ENCODE measurements at places on chromosomes 5 and 9.

- DNase-seq: no peak
Measured at GRCh38 chr5:14343376-14343775, 200.2 kb downstream of the TRIO start.

DNA sequence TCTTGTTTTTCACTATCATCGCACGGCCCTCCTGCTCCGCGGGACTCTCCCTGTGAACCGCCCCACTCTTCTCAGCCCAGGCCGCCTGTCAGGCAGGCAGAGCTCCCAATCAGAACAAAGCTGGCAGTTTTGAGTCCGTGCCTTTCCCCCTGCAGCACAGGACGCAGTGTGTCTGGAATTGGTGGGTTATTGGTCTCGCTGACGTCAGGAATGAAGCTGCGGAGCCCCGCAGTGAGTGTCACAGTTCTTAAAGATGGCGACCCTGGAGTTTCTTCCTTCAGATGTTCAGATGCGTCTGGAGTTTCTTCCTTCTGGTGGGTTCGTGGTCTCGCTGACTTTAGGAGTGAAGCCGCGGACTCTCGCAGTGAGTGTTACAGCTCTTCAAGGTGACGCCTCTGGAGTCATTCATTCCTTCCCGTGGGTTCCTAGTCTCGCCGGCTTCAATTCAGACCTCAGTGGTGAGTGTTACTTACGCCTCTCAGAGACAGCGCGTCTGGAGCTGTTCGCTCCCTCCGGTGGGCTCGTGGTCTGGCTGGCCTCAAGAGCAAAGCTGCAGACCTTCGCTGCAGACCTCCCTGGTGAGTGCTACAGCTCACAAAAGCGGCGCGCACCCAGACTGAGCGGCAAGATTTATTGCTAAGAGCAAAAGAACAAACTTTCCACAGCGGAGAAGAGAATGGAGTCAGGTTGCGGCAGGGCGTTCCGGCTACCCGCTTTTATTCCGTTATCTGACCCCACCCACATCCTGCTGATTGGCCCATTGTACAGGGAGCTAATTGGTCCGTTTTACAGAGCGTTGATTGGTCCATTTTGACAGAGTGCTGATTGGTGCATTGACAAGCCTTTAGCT lies 7.4 kb downstream of the ZDHHC11B start:
- DNase-seq: no peak

DNA sequence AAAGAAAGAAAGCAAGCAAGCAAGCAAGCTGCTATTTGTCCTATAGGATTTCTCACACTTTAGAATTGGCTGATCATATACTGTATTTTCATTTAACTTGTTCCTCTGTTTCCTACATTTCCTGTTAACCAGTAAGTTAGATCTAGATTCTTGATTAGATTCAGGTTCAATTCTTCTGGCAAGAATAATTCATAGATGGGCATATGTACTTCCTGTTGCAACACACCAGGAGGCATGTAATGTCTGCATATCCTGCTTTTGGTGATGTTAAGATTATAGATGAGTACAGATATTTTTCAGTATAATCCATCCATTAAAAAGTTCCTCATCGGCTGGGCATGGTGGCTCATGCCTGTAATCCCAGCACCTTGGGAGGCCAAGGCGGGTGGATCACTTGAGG lies 10.8 kb upstream of the KIF27 start:
- DNase-seq: no peak

- DNase-seq: no peak
Measured at GRCh38 chr5:168914491-168914890, 335.3 kb upstream of the PANK3 start.

- DNase-seq: no peak
Measured at GRCh38 chr9:136392538-136393449, 7.2 kb downstream of the SNAPC4 start.

DNA sequence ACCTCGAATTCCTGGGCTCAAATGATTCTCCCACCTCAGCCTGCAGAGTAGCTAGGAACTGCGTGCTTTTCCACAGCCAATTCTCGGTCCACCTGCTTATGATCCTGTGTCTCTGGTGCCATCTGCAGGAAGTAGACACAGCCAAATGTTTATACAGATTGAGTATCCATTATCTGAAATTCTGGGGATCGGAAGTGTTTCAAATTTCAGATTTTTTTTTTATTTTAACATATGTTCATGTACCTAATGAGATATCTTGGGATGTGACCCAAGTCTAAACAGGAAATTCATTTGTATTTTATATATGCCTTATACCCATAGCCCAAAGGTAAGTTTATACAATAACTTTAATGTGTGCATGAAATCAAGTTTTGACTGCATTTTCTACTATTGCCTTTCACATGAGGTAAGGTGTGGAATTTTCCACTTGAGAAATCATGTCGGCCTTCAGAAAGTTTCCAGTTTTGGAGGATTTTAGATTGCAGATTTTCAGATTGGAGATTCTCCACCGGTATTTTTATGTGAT lies 89.5 kb downstream of the ESM1 start:
- DNase-seq: no peak

GRCh38 chr5:125451622-125452021 lies 705.2 kb upstream of the ZNF608 start:
- no peak for DNase-seq

- DNase-seq: no peak
Measured at GRCh38 chr5:133406208-133406976, 205.9 kb downstream of the FSTL4 start.

DNA sequence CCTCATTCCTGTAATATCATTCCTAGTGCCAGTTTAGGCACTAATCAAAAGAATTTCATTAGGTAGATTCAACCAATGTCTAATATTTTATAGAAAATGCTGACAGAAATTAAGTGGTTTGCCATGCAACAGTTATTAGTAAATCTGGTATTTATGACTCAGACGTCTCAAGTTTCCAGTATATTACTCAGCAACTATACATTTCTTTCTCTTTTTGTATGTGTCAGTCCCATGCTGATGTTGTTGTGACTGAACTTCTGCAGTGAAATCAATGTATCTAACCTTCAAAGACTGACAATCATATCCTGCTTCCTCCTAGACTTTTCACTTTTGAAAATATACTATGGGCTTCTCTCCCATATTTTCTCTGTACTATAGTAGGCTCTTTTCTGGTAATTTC lies 822.5 kb downstream of the NR2F1-AS1 start:
- DNase-seq: no peak

DNA sequence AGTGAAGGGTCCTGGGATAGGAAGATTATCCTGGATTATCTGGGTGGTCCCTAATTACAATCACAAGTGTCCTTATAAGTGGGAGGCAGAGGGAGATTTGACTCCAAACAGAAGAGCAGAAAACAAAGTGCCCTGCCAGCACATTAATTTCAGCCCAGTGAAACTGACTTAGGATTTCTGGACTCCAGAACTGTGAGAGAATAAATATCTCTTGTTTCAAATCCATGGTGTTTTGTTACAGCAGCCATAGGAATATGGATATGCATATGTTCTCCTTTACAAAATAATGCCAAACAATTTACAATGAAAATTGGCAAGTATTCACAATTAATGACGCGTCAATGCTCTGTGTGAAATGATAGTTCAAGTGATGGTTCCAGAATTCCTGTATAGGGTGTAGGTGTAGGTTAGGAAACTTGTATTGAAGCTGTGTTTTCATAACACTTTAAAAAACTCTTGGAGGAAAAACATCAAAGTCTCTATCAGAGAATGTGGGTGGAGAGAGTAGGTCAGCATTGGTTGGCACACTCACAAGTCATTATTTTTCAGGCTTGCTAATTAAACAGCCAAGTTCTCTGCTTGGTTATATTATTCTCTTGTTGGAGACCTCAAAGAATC lies 19.9 kb upstream of the PLPP1 start:
- no peak for DNase-seq

DNA sequence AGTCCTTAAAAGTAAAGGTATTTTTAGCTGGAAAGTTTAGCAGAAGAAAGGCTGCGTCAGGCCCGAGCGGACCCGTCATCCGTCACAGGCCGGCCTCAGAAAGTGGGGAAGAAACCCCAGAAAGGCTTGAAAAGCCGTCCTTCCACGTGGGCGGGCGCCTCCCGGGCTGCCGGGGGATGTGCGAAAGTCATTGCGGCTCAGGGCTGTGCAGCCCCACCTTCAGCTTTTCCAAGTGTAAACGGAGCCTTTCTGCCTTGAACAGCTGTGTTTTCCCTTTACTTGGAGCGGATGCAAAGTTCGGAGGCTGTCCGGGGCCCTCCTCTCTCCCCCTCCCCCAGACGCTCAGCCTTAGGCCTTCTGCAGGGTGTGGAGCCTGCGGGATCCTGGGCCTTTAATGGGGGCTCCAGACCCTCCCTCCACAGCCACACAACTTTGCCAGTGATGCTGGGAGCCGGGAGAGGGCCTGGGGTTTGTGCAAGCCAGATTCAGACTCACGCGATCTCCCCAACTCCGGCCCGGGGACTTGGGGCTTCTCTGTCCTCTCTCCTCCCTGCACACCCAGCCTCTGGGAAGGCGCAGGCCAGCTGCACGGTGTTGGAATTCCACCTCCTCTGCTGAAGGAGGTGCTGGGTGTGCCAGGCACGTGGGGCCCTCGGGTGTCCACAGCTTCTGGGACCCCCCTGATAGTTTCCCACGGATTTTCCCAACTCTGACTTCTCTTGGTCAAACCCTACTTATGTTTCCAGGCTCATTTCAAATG lies 95.5 kb upstream of the RAPGEF1 start:
- no peak for DNase-seq

DNA sequence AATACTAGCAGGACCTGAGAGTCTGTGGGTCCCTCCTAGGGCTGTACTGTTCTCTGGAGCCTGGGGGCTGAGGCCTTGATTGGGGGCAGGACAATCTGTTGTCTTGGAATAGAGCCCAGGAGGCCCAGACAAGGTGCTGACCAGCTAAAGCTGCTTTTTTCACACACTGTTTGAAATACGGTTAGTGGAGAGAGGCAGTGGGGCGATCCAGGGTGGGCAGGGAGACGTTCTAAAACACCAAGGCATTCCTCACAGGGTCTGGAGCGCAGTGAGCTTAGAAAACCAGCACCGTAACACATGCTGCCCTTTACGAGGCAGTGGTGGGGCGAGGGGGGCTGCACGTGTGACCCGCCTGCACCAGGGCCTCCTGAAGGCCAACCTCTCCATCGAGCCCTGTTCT lies 55.1 kb downstream of the EHMT1 start:
- DNase-seq: no peak

GRCh38 chr5:38601133-38601862 lies 44.9 kb upstream of the LIFR start:
- no peak for DNase-seq

- no peak for DNase-seq
Measured at GRCh38 chr9:35014517-35014916, 25.0 kb downstream of the DNAJB5 start.

DNA sequence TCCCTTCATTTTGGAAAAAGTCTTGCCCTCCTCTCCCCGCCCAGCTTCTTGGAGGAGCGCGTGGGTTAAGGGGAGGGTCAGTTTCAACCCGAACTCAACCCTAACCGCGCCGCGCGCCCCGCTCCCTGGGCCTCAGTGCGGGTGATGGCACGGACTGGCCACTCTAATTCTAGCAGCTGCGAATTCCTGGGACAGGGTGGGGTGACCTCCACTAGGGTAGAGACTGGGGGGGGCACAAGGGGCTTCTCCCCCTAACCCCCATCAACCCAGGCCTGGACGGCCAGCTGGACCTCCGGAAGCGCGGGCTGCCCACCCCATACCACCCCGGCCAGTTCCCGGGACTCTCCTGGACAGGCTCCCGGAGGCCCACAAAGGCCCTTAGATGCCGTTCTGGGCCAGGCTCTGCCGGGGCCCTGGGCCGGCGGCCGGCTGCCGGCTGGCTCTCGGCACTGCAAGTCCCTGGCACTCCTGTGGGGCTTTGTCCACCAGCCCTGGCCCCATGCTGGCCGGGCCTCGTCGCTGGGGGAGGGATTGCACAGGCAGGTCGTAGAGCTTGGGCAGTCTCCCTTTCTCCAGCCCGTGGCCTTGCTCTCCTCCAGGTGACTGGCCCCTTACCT lies 7.2 kb upstream of the PSD2 start:
- no peak for DNase-seq

DNA sequence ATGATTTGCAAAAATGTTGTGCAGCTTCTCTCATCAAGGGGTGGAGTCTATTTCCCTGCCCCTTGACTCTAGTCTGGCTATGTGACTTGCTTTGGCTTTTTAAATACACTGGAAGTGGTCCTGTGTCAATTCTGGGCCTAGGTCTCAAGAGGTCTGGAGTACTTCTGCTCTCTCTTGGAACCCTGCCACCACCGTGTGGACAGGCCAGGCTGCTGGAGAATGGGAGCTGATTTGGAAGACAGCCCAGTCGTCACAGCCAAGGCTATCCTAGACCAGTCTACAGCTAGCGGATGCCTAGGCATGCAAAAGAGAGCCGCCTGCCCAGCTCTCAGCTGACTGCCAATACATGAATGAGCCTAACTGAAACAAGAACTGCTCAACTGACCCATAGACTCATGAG lies 56.7 kb upstream of the CLINT1 start:
- no peak for DNase-seq

GRCh38 chr5:137344723-137345322 lies 154.3 kb downstream of the SPOCK1 start:
- DNase-seq: no peak
